Muscle of leg (tissue), 16 donors: ENCODE measurements at places on chromosomes 6 and 20.
A peak's percentile ranks its signal among the peaks of the same experiment; 100 is the strongest.

GRCh38 chr6:66605011-66605410 lies 898.0 kb upstream of the EYS start:
- DNase-seq: no peak

GRCh38 chr6:47031656-47032055 lies 10.5 kb downstream of the ADGRF1 start:
- no peak for DNase-seq

DNA sequence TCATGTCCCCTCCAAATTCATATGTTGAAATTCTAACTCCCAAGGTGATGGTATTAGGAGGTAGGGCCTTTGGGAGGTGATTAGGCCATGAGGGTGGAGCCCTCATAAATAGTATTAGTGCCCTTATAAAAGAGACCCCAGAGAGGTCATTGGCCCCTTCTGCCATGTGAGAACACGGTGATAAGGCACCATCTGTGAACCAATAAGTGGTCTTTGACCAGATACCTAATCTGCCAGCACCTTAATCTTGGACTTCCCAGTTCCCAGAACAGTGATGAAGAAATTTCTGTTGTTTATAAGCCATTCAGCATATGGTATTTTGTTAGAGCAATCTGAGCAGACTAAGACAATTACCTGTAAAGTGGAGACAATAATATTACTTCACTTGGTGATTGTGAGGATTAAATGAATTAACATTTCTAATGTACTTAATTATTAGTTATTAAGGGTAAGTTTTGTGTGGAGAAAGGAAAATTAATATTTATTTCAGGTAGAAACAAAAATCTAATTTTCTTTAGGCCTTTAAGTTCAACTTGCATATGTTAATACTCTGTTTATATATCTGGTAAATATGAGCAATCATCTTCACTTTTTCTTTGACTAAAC lies 7.1 kb downstream of the RNF182 start:
- no peak for DNase-seq

- no peak for DNase-seq
Measured at GRCh38 chr20:49821870-49822331, 9.3 kb downstream of the SLC9A8 start.

GRCh38 chr6:81054036-81054435 lies 698.4 kb downstream of the TENT5A start:
- DNase-seq: no peak

DNA sequence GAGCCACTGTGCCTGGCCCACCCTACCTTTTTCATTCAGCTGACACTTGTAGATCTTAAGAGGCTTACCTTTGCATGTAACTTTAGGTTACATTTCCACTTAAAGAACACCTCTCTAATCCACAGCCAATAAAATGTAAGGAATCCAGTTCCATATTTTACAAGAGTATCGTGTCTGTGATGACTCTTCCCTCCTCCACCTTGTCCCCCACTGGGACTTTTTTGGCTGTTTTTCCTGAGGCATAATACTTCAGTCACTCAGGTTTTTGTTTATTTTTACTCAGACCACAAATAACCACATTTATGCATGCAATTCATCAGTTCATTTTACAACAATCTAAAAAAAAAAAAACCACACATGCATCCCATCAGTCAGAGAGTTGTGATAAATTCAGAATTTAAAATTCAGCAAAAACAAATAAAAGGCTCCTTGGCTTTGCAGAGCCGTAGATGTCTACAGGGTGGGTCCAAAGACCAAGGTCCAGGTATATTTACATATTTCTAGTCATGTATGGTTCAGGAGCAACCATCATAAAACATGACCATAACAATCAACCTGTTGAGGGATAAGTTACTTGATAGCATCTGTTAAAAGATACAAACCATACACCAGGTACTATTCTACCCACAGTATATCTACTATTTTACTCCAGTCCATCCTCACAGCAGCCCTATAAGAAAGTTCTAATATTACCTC lies 9.9 kb downstream of the ATXN1 start:
- no peak for DNase-seq

DNA sequence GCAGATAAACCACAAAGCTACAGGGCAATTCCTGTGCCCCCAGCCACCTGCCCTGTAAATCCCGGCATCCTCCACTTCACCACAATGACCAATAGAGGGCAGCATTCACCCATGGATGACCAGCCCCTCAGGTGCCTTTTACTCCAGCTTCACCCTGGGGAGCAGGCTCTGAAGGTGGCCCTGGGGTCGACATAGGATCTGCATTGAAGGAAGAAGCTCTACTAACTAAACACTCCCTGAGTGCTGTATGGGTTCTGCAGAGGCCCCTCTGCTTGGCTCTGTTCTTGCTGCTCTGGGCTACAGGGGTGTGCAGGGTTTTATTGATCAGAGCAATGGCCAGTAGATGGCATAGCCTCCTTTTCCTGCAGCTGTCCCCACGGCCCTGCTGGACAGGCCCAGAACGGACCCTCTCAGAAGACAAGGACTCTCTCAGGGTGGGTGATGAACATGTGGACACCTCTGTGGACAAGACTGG lies 20.3 kb downstream of the CST4 start:
- DNase-seq: peak; percentile 33

- DNase-seq: no peak
Measured at GRCh38 chr6:37804586-37804985, 14.9 kb upstream of the ZFAND3 start.

- no peak for DNase-seq
Measured at GRCh38 chr20:62764156-62764935, 31.9 kb upstream of the MRGBP start.

GRCh38 chr6:110676396-110676795 lies 138.9 kb downstream of the CDK19 start:
- no peak for DNase-seq

DNA sequence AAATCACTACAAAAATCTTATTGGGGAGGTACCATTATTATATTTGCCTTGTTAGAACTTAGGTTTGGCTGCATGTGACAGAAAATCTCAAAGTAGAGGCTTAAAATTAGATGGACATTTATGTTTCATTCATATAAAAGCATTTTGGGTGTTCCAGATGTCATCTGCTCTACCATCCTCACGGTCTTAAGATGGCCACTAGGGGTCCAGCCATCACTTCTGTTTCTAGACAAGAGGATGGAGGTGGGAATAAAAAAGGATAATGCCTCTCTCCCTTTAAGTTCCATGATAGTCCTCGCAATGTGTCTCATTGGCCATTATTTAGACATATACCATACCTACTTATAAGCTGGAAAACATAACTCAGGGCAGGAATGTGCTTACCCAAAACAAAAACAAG lies 929.5 kb downstream of the KIF16B start:
- DNase-seq: no peak

- DNase-seq: peak; percentile 19
Measured at GRCh38 chr20:63102721-63103375, 96.1 kb upstream of the BHLHE23 start.

- DNase-seq: no peak
Measured at GRCh38 chr20:533526-533925, 10.1 kb downstream of the CSNK2A1 start.

GRCh38 chr6:2543321-2543720 lies 207.4 kb downstream of the MYLK4 start:
- DNase-seq: no peak

DNA sequence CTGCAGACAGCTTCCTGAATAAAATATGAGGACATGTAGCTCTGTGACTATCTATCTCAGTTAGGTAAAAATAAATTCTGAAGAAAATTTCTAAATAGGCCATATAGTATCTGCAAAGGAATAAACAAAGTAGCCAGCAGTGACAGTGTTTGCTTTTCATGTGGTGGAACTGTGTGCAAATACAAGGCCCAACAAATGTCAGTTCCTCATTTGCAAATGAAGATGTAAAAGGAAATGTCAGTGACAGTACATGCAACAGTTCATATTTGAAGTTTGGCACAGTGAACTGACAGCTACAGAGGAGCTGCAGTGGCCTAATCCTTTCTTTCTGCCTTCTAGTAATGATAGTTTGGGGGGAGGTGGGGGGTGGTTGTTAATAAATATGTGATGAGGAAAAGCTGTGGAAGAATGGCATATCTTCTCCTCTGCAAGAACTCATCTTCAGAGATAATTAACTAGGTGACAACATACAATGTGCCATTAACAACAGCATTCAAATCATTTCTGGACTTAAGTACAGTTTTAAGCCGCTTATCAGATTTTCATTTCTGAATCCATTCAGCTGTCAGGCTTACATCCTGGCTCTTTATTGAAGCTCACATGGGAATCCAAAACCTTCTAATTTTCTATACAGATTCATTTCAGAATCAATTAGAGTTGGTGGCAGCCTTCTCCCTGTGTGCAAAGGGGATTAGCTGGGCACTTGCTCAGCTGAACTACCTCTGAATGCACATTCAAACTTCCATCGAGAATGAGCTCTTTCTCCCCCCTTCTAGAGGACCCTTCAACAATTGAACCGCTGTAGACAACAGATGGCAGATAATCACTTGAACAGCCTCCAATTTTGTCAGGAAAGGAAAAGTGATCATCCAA lies 1059.0 kb upstream of the EPHA7 start:
- no peak for DNase-seq

GRCh38 chr20:43844778-43845614 lies 69.7 kb upstream of the TOX2 start:
- DNase-seq: peak; percentile 82

GRCh38 chr6:31582230-31582643 lies at the start of gene LTB:
Gene LTB, minus strand, starts transcription at chr6:31582424. Its CDS starts 7 bp downstream, at chr6:31582417.
- no peak for DNase-seq

GRCh38 chr6:94623586-94623985 lies 953.7 kb upstream of the MANEA start:
- no peak for DNase-seq

- no peak for DNase-seq
Measured at GRCh38 chr6:157789861-157790260, 33.2 kb upstream of the SNX9 start.

DNA sequence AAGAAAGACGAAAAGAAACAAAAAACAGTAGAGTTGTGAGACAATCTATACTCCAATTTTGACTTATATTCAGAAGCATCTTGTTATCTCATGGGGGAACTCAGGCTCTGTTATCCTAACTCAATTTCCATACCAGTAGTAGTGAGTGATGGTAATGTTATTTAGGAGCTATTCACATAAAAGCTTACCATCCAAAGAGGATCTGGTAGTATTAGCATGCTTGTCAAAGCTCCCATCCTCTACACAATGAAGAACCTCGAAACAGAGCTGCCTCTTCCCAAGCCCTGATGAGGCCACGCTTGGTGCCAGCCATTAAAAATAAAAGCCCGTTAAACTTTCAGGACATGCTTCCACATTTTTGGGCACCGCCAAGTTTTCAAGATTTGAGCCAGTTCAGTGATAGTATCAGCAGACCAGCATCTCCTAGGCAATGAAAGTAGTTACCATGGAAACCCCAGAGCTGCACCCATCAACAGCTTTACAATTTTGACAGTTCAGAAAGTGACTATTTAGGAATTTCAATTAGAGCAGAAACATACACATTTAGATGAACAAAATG lies 173.3 kb downstream of the CD83 start:
- DNase-seq: peak; percentile 66

- no peak for DNase-seq
Measured at GRCh38 chr20:35662551-35662950, 2.1 kb downstream of the CPNE1 start.

- no peak for DNase-seq
Measured at GRCh38 chr6:67885081-67886033, 749.7 kb upstream of the ADGRB3 start.

GRCh38 chr20:50221501-50222308 lies 31.1 kb downstream of the CEBPB start:
- no peak for DNase-seq

GRCh38 chr20:11234608-11235007 lies 560.8 kb upstream of the JAG1 start:
- DNase-seq: no peak

- DNase-seq: peak; percentile 78
Measured at GRCh38 chr20:44651684-44652423, at the start of gene ADA. Gene ADA, minus strand, starts transcription at chr20:44651699. Its CDS starts 92 bp downstream, at chr20:44651607.

DNA sequence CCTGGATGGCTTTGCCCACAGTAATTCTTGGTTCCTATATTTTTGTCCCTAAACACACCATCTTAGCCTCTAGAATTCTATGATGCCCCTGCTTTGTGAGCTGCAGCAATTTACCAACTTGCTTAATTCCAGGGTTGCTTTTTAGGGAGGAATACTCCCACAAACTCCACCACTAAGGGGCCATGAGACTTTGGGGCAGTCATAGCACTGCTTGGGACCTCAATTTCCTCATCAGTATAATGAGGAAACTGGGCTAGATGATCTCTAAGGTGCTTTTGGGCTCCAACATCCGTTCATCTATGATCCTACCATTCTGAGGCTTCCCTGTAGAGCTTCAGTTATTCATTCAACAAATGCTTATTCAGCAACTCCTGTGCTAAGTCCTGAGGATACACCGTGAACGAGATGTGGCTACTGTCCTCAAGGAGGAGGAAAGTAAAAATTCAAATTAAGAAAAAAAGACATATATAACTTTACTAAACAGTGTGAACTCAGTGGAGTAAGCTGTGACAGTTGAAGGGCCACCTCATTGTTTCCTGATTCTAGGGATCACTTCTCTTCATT lies 75.3 kb downstream of the PRDM1 start:
- no peak for DNase-seq

GRCh38 chr6:35919085-35919826 lies 1.6 kb downstream of the SRPK1 start:
- no peak for DNase-seq

DNA sequence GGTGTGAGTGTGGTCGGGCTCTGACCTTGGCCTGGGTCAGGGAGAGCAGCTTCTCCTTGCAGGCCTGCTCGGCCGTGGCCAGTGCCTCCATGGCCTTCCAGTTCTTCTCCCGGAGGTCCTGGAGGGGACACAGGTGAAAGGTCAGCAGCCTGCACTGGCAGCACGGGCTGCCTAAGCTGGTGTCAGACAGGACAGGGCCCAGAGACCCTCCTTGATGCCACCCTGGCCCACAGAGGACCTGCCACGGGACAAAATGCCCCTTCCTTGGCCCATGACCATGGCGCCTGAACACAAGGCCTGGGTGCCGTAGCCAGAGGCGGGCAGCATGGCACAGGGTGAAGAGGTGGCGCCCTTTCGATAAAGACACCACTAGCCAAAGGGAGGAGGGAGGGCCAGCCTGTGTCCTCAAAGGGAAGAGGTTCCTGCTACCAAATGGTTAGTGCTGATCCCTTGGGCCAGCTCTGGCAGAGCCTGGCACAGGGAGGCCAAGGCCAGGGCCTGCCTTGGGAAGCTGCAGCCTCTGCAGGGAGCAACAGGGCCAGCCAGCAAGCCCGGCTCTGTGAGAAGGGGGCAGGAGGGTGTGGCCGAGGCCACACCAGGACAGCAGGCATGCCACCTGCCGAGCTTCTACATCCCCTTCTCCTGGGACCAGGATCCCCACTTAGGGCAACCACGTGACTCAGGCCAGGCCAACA lies 54.8 kb downstream of the DSTN start:
- DNase-seq: no peak

- DNase-seq: no peak
Measured at GRCh38 chr20:15163632-15164031, 826.2 kb upstream of the FLRT3 start.

GRCh38 chr20:764255-764654 lies 4.0 kb downstream of the SLC52A3 start:
- DNase-seq: no peak

DNA sequence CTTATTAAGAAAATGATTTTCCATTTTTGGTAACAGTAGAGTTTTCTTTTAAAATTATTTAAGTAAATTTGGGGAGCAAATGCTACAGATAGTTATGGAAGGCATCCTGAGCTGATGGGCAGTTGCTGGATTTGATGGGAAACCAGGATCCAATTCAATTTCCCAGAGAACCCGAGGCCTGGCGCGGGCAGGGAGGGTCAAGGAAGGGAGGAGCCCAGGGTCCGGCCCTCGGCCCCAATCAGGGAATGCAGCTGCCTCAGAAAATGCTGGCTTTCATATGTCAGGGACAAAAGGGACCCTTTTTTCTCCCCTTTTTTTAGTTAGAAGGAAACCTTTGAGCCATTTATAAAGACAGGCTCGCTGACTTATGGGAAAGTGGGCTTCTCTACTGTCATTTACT lies 42.1 kb downstream of the CTCFL start:
- no peak for DNase-seq
